ACHN (cell line): ENCODE measurements at places on chromosomes 1 and 21.

DNA sequence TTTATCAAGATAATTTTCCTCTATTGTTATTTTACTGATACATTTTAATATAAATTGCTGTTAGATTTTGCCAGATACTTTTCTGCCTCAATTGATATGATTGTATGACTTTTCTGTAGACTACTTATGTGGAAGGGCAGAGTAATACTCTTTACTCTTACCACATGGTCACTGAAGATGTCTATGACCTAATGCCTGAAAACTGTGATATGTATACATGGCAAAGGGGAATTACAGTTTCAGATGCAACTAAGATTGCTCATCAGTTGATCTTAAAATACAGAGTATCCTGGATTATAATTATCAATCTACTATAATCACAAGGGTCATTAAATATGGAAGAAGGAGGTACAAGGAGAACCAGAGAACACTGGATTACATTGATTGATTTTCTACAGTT, 1528.0 kb downstream of the BRINP3 start:
- DNase-seq, result no peak

GRCh38 chr1:236830560-236830959, 35.5 kb downstream of the MTR start:
- no peak for DNase-seq

DNA sequence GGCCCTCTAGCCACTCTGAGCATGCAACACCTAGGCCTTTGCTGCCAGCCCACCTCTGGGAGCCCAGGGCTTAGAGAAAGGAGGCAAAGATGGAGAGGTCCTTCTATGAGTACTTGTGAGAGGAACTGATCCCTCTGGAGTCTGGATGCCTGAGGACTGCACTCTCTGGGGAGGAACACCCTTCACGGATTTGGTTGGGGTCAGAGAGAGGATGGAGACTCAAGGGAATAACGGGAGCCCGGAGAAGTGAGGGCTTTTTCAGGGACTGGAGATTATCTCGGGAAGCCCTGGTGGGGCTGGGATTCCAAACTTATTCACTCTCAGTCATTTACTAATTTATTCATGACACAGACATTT, 413 bp upstream of the C1orf232 start:
- no peak for DNase-seq

DNA sequence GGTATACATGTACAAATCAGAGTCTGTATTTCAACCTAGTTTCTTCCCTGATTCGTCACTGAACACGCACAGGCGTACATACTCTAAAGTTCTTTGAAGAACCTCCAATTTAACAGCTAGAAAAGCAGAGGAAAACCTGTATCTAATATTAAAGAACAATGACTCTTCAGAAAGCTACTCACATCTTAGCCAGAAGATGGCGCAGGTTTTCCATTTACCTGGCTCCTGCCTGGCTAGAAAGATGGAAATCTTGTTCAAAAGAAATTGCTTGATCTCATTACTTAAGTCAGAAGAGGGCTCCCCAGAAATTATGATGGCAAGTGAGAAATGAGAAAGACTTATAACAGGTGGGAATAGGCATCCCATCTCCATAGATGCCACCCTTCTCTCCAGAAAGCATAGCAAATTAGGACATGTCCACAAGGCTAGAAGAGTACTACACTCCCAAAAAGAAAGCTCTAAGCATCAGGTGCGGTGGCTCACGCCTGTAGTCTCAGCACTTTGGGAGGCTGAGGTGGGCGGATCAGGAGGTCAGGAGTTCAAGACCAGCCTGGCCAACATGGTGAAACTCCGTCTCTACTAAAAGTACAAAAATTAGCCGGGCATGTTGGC, 19.0 kb upstream of the L1TD1 start:
- peak; percentile 36 for DNase-seq

DNA sequence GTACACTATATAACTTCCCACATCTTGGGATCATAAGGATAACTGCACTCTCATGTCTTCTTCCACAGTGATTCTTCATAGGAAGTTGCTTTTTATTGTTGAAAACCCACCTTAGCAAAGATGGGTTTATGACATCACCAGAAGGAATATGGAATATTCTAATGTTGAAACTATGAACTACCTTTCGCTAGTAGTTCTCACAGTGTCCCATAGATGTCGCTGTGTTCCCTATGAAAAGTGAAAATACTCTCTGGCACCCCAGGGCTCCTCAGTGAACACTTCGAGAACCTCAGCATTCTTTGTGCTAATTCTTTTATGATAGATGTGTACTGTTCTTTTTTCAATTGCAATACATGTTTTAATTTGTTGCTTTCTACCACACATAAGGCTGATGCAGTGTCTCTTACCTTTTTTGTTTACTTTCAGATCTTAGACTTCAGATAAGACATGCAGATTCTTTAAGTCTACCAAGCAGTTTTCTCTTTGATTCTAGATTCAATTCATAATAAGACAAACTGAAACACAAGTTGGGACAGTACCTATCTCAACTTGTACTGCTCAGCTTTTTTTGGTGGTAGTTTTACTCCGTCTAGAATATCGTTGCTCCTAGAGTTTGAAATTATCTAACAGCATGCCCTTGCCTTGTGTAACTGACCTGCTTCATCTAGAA, 90.8 kb downstream of the GTF2B start:
- peak; percentile 50 for DNase-seq
